NCI-H460 (cell line): ENCODE measurements at places on chromosomes 5 and 9.
A peak's percentile ranks its signal among the peaks of the same experiment; 100 is the strongest.

DNA sequence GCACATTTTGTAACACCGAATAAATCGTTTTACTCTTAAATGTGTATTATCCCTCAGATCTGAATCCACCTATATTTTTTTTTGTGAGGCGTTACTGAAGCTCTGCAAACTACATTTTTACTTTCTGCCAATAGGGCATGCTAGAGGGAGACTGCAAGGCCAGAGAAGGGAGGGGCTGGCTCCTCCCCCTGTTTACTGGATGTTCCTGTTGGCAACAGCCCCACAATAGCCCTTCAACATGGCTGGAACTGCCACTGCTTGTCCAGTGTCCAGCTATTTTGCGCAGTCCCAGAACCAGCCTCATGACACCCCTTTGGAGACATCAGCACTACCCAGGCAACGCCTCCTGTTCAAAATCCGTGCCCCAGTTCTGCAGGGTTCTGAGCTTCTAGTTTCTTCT is 85.4 kb upstream of the MIER3 start:
- no peak for DNase-seq

DNA sequence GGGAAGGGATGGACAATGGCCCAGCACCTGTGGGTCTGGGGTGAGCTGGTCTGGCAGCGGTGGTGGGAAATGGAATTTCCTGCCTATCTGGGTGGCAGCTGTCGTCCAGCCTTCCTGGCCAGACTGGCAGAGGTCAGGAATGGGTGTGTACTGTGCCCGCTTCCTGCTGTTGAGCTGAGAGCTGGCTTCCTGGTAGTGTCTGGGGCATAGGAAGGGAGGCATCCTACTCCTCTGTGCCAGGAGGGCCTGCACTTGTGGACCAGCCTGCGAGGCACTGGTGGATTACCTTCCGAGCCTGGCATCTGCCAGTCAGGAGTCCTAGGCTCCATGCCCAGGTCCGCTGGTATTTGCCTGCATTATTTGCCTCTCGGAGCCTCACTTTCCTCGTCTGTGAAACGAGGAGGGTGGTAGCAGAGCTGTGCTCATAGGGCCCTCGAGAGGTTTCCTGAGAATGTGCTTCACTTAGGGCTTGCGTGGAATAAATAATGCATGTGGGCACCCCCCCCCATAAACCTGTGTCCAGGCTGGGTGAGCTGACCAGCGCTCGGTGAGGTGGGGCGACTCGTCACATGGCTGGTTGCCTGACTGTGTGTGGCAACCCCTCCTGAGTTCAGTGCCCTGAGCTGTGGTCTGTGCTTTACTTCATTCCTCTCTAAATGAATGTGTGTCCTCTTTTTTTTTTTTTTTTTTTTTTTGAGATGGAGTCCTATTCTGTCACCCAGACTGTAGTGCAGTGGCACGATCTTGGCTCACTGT is 47.7 kb downstream of the HMCN2 start:
- no peak for DNase-seq

DNA sequence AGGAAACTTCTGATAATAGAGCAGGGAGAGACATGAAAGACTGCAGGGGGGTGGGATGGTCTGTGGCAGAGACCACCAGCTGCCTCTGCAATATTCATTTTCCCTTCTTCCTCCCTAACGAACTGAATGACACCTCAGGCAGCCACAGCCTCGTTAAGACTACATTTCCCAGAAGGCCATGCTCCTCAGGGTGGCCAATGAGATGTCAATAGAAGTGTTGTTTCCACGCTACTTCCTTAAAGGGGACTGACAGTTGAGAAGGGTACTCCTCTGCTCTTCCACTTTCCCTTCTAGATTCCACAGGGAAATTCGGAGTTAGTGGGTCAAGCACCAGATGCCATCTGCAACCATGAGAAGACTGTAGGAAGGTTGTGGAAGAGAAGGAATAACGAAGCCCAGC is 52.0 kb upstream of the DAPK1 start:
- DNase-seq: peak; percentile 5

DNA sequence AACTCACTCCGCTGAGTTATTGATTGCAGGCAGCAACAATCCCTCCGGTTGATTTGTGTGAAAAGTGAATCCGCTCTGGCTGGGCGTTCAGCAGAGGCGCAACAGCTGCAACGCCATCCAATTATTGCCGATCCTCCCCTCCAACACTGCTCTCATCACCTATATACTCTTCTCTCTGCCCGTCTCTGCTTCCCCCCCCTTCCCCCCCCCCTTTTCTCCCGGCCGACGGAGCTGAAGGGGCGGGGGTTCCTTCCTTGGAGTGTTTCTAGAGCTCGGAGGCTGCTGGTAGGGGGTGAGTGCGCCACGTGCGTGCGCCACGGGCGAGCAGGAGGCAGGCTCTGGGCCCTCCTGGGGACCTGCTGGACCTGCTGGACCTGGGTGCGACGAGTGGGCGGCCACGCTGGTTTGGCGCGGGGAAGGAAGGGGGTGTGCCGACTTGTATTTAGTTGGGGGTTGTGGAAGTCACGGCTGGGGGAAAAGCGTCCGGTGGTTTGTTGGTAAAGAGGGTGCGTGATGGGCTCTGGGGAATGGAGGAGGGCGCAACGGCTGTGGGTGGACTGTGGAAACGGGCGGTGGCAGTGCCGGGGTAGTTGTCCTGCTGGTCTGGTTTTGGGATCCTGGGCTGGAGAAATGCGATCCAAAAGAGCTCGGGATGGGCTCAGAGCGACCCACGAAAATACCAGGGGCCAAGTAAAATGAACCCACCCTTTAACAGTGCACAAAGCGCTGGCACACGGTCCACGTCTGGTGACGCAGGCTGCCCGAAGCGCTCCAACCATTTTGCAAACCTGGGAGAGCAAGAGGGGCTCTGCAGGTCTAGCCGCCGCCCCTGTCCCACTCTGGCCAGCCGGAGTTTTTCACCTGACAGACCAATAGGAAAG is 6.4 kb upstream of the MEF2C start:
- DNase-seq: no peak

DNA sequence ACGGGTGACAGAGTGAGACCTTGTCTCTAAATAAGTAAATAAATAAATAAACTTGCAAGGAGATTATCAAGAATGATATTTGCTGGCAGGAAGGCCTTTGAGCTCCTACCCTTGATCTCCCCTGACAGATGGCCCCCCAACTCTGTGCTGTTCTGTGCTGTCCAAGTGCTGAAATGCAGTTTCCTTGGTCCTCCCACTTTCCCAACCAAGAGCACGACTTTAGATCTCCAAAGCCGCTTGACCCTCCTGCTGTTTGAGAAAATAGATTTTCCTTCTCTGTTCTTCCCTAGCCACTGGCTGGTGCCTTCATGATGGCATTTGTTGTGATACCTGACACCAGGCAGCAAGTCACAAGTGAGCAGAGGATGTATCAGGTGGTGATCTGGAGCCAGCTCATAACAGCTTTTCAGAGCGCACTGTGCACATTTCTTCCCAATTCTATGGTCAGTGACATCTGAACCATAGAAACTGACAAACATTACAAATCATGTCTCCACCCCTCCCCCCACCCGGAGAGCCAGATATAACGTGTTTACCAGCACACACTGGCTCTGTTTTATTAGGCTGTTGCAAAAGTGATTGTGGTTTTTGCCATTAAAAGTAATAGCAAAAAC is 80.0 kb upstream of the PUM3 start:
- DNase-seq: no peak

- DNase-seq: no peak
Measured at GRCh38 chr5:52491818-52492217, 295.9 kb upstream of the ITGA1 start.
